ENCODE measurements at places on chromosomes 2 and 18.
A peak's percentile ranks its signal among the peaks of the same experiment; 100 is the strongest.

DNA sequence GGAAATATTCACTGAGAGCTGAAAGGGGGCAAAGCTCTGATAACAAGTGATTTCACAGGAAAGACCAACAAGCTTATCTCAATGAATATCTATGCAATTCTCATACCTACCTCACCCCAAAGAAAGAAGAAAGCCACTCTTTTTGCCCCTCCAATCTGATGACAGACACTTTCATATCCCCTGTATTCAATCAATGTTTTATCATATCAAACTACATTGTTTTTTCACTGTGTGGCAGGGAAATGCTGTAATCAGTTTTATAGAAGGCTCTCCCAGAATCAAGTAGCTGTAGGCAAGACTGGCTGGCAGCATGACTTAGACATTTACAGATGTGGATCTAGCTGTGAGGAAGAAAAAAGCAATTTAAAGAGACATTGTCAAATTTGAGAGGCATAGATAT, 81.3 kb upstream of the PIK3C3 start:
- no peak for DNase-seq

DNA sequence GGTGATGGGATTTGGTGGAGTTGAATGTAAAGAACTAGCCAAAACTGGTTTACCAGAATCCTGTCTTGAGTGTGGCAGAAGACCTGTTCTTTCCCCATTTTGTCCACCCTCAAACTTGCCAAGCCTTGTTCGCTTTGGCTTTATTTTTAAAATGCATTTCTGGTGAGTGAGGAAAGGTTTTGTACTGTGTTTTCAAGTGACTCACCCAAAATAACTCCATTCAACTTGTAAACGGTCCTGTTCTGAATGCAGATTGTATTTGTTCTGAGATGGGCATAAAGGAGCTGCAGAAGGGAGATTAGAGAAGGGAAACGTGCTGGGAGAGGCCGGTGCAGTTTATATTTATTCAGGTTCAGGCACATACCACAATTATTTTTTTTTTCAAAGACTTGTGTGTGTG, 5.3 kb upstream of the ITPRID2 start:
- DNase-seq: no peak

GRCh38 chr2:216635171-216635570, 2.0 kb downstream of the IGFBP2 start:
- DNase-seq: no peak

- DNase-seq: no peak
Observed at GRCh38 chr18:26746398-26746797, 119.1 kb downstream of the AQP4 start.

- DNase-seq: no peak
Observed at GRCh38 chr2:126658905-126659561, 3.1 kb downstream of the GYPC start.

GRCh38 chr18:33161131-33161530, 279.4 kb downstream of the CCDC178 start:
- no peak for DNase-seq

DNA sequence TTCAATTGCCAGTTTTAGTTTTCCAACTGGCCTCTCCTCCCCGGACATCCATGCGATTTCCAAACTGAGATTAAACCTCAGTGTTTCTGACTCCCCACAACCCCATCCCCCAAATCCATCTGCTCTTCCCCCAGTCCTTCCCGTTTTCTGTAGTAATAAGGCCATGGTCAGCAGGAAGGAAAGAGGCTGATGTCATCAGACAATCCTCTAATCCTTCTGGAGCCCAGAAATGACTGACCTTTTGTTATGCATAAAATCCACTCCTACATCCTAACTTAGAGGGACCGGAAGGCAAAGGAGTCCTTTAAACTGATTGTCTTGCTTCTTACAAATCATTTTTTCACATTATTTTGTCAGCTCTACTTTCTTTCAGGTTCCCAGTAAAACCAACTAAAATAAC, 155.8 kb downstream of the INO80D start:
- DNase-seq: no peak

DNA sequence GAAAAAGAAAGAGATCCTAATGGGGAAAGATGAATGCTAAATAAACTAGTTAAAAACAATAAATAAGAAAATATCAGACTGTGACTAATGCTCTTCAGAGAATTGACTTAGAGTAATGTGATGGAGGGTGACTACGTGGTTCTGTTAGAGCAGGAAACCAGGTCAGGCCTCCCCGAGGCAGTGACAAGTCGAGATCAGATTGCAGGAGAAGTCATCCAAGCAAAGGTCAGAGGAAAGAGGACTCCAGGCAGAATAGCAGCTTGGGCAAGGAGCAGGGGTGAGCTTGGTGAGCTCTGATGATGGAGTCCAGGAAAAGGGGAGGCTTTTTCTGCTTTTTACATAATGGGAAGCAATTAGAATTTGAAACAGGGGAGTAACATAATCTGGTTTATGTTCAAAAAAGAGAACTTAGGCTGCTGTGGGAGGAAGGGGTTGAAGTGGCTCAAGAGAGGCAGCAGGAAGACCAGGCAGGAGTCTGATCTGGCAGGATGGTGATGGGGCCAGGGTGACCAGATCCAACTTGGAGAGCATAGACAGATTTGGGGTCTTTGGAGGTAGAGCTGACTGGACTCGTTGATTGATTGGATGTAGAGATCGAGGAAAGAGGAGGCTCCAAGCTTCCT, 27.3 kb upstream of the ITGB6 start:
- no peak for DNase-seq

DNA sequence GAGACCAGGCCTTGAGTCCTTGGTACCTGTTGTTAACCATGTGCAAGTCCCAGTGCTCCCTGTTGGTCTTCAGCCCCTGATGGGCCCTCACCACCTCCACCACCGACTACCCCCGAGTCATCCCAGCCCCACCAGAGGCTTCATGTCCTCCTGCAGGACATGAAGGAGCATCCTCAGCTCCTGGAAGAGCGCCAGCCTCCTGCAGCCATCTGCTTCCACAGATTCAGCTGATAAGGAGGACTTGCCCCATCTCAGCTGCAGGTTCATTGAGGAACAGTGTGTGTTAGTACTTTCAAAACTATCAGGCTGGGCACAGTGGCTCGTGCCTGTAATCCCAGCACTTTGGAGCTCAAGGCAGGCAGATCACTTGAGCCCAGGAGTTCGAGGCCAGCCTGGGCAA, 151.9 kb downstream of the ATP9B start:
- DNase-seq: no peak

DNA sequence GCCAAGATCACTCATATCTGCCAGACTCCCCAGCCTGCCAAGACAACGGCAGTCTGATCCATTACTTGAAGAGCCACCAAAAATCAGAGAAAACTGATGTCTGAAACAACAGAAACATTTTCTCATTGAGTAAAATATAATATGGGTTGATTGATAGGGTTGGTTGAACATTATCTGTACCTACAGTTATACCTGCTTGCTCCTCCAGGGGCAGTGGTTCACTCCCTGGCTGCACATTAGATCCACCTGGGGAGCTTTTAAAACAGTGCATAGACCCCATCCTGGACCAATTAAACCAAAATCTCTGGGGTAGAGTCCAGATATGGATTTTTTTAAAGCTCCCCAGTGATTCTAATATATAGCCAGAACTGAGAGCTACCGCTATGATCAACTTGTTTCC, 43.6 kb upstream of the SLC14A2 start:
- DNase-seq: no peak

GRCh38 chr2:236365258-236366048, 101.2 kb upstream of the ASB18 start:
- DNase-seq: no peak

- DNase-seq: no peak
Observed at GRCh38 chr2:157367704-157368103, 42.1 kb upstream of the ERMN start.

- peak; percentile 13 for DNase-seq
Observed at GRCh38 chr2:18149660-18150246, 271.3 kb downstream of the KCNS3 start.

Measured in NCI-H1436 (cell line).